KBM-7 (cell line): ENCODE measurements at places on chromosomes 3 and 15.

DNA sequence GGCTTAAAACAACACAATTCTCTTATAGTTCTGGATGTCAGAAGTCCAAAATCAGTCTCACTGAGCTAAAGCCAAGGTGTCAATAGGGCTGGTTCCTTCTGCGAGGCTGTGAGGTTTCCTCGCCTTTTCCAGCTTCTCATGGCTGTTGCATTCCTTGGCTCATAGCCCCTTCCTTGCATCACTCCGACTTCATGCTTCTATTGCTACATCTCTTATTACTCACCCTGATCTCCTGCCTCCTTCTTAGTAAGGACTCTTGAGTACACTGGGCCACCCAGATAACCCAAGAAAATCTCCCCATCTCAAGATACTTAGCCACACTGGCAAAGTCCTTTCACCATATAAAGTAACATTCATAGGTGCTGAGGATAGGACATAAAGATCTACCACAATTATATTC, 193.9 kb downstream of the ADAMTS17 start:
- DNase-seq: no peak

GRCh38 chr15:101676921-101677329, 24.7 kb upstream of the TM2D3 start:
- no peak for DNase-seq

DNA sequence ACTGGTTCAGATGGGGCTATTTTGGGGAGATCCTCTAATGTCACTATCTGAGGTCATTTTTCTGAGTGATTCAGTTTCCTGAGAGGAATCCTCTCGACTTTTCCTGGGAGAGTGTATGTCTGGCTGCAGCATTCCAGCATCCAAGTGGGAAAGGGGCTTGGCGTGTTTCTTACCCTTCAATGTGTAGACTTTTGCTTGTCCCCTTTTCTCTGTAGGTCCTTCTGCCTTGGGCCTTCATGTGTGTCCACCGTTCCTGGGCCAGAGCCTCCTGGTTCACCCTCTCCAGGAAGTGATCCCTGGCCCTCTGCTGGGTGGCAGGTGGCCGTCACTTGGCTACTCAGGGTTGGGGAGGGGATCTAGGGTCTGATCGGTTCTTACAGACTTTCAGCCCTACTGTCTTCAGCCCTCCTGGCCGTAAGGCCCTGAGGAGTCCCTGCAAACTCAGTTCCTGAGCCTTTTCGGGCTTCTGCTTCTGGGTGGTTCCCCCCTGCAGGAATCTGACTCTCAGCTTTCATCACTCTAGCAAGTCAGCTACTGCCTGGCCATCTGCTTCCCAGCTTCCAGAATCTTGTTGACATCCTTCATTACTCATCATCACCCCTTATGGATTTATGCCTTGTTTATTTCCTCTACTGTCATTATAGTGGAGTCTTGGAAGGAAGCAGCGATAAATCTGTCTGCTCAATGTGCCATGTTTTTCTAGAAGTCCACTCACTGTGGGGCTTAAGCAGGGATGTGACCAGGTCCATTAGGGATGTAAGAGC, 36.5 kb downstream of the GOLGA6L10 start:
- no peak for DNase-seq

- no peak for DNase-seq
Measured at GRCh38 chr15:31476866-31477265, 150.2 kb downstream of the KLF13 start.

- DNase-seq: no peak
Measured at GRCh38 chr3:155391551-155391958, 98.1 kb upstream of the STRIT1 start.

- DNase-seq: no peak
Measured at GRCh38 chr3:170296703-170297102, 60.8 kb upstream of the SKIL start.

DNA sequence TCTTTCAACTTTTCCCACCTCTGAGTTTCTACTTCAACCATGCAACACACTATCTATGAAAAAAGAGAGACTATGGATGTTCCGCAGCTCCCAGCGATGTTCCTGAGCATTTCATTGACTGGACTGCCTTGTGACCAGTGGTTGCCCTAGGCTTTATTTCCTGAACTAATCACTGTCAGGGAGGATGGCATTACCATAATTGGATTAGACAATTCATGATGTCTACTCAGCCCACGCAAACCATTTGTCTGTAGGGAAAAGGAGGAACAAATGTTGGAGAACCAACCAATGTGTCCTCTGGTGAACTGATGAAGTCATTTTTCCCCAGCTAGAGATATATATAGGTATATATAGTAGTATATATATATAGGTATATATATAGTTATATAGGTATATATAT, 229.3 kb upstream of the MCTP2 start:
- DNase-seq: no peak

GRCh38 chr15:62777671-62778070, 264.9 kb upstream of the TPM1 start:
- no peak for DNase-seq

DNA sequence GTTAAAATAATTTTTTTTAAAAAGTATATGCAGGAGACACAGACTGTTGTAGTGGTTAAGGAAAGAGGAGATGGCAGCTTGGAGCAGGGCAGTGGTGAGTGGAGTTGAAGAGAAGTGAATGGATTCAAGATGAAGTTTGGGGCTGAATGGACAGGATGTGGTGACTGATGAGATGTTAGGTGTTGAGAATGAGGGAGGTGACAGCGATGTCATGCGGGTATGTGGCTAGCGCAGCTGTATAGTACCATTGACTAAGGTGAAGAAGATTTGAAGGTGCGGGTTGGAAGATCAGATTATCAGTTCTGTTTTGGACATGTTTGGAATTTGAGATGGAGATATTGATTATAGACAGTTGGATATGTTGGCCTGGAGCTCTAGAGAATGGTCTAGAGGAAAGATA, 20.1 kb downstream of the FBXO22 start:
- DNase-seq: no peak

GRCh38 chr15:75622505-75622904, 3.0 kb downstream of the SNUPN start:
- no peak for DNase-seq

GRCh38 chr3:29545615-29546014, 264.7 kb downstream of the RBMS3 start:
- no peak for DNase-seq

GRCh38 chr3:58766587-58767282, 100.2 kb upstream of the FAM3D start:
- DNase-seq: no peak

DNA sequence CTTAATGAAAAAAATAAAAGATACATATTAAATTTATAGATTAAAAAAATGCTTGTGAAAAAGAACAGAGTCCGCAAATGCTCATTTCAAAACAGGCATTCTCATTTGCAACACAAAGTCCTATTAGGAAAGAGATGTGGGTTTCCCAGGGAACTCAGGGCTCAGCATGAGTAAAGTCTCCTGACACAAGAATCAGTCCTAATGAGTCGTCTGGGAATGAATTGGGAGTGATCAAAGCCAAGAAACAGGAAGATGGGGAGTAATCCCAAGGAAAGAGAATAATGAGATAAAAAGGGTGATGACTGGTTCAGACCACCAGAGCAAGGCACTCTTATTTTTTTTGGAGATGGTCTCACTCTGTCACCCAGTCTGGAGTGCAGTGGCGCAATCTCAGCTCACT, 443.7 kb downstream of the NR2F2 start:
- no peak for DNase-seq

DNA sequence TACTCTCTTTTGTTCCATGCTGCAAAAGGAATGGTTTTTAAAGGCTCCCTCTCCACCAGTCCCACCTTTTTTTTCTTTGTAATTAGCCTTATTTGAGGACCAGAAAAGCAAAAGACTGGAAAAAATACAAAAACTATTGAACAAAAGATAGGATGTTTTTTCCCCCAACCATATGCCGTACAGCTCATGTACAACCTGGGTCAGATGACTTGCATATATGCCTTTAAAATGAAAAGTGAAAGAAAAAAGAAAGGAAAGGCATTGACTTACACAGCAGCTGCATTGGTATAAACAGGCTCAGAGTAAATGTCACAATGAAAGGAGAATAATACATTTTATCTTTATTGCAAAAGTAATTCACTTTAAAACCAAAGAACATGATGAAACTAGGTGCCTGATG, 69.5 kb upstream of the CMC1 start:
- DNase-seq: no peak

- DNase-seq: no peak
Measured at GRCh38 chr3:180184816-180185215, 148.1 kb upstream of the PEX5L start.

GRCh38 chr3:127889461-127889863, 25.6 kb upstream of the KBTBD12 start:
- no peak for DNase-seq

- DNase-seq: no peak
Measured at GRCh38 chr3:33982269-33982798, 183.9 kb downstream of the PDCD6IP start.

DNA sequence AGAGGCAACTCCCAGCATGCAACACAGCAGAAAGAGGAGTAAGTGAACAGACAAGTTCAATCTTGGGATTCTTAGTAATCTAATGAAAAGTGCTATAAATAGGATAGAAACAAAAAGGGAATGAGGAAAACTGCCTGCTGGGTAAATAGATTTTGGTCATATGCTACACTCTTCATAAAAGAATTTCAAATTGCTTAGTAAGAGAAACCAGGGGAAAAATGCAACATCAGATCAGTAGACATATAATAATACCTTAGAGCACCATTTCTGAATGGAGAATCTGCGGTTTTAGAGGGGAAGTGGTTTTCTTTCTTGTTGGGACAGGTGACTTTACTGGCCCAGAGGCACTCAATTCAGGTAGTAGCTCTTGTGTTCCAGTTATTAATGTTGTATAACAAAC, 13.4 kb upstream of the TBC1D5 start:
- no peak for DNase-seq

DNA sequence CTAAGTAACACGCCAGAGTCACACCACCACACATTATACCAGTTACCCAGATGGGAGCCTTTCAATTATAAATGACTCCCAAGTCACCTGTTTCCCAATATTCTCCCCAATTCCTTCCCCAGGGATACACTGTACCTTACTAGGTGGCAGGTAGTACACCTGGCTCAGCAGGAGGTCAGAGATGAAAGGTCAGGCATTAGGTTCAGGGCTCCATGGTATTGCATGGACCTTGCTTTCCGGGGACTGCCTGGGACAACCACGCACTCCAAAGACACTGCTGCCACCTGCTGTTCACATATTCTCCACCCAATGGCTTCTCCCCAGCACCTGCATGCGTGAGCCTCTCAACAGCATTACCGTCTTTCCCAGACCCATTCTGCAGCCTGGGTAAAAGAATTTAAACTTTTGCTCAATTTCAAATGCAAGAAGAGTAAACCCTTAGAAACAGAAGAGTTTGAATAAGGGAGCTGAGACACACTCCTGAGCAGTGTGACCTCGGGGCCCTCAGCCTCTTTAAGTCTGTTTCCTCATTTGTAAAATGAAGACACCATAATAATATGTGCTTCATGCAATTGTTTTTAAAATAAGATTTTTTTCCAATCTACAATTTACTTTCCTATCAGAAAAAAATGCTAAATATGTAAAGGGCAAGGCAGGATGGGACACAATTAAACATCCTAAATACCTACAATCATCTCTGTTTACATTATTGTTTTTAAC, 28.0 kb upstream of the LACTB start:
- peak; percentile 93 for DNase-seq

GRCh38 chr3:64505419-64505818, 182.4 kb downstream of the ADAMTS9 start:
- peak; percentile 42 for DNase-seq

DNA sequence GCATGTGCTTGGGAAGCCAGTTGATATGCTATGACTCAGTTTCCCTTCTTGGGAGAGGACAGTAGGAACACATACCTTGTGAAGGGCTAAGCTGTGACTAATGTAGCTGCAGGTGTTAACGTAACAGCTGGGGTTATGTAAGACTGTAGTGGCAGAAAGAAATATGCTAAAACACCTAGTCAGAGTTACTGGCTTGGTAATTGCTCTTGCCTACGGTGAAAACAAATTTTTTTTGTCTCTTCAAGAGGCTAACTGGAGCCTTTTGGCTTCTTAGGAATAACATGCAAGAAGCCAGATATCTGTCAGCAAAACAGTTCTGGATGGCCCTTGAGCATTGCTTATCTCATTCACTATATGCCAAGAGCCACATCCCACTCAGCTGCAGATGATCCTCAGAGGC, 1.4 kb downstream of the MAPKBP1 start:
- DNase-seq: no peak

DNA sequence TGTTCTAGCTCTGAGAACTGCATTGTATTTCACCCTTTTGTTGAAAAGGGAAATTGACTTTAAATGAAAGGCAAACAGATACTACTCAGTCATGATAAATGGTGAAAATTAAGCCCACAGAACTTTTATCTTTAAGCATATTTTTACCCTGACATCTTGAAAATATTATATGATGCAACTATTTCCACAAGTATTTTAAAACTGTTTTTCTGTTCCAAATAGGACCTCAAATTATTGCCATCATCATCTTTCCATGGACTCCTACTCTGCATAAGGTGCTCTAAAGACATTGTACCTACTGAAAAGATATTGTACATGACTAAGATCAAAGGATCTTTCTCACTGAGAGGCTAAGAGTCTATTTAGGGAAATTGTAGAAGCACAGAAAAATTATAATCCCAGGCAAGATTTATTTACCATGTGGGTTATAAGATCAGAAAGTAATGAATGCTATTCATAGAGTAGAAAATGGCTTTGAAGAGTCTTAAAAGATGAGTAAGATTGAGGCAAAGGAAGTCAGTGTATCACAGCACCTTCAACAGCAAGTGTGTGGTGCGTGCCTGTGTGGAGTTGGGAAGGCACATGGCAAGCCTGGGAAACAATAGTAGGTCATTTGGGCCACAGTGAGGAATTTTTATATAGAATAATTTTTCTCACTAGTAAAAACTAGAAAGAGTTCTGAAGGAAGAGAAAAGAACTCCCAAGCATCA, 68.8 kb downstream of the VGLL3 start:
- no peak for DNase-seq
